ENCODE measurements at places on chromosomes 7 and 10.

DNA sequence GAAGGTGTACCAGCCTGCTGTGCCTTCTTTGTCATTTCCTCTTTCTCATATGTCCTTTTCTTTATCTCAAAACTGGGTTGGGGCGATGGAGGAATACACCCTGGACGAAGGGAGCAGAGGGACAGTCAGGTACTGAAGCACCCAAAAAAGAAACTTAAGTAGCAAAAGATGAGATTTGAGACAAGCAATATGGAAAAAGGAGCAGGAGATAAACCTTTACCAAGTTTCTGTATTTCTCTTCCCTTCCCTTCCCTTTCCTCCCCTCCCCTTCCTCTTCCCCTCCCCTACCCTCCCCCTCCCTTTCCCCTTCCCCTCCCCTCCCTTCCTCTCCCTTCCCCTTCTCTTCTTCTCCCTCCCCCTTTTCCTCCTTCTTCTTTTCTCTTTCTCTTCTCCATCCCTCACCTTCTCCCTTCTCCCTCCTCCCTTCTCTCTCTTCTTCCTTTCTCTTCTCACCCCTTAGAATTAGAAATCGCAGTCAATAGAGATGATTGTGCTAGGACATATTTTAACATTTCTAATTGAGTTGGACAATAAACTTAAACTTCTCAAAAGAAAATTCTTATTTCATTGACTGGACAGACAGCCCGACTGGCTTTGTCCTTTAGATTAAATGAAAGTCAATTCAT, 114.7 kb upstream of the PLXDC2 start:
- no peak for DNase-seq

DNA sequence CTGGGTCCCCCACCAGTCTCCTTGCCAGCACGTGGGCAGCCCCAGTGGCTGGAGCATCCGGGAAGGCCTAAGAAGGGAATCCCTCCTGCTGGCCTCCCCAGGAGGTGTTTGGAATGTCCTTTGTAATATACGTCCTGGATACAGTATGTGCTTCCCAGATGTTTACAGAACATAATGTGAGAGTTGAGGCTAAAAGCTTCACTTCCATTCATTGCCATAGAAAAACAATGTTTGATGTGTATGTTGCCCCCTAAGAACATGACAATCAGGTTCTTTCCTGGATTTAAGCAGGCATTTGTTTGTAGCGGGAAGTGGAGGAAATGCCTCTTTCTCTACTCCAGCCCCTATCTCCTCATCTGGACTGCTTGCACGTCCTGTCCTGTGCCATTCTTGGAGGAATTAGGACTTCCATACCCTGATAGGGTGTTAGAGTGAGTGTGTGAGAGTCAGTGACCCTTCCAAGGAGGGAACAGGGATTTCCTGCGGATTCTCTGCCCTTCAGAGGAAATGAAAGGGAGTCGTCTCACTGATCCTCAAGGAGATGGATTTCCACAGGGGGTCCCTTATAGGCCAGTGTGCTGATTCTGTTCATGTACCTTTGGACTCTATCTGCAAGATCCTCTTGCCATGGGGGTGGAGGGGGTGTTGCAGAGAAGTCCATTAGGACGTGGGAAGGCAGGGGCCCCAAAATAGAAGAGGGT, 1.2 kb downstream of the IGFBP1 start:
- no peak for DNase-seq

GRCh38 chr7:3748389-3748788, 447.3 kb downstream of the SDK1 start:
- DNase-seq = no peak

- DNase-seq = no peak
Observed at GRCh38 chr7:44472843-44473242, 17.6 kb downstream of the NUDCD3 start.

DNA sequence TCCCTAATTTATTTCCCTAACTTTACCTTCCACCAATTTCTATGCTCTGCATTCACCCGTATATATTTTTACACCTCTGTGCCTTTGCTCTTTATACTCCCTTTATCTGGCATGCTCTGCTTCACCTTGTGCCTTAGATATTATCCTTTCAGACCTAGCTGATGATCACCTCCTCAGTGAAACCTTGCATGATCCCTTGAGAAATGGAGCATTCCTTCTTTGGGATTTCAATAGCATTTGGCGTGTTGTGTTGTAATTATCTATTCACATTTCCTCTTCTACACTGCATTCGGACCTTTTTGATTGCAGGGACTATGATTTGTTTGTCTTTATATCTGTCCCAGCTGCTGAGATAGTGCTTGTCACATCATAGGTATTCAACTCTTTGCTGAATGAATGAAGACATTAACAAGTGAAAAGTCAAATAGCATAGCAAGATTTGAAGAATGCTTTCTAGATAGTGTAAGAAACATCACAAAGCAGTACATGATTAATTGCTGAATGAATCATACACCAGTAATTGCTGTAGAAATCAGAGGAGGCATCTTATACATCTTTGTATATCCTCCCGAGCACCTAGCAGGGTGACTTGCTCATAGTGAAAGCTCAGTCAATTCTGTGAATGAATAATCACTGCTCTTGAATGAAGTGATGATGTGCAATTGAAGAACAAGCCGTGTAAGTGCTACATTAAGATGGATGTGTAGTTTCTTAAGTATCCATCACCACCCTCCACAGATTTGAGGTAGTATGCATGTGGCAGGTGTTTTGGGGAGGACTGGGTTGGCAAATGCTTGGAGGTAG, 2.0 kb upstream of the TM9SF3 start:
- DNase-seq = no peak

- DNase-seq = no peak
Observed at GRCh38 chr7:124246262-124246863, 213.5 kb upstream of the TMEM229A start.

GRCh38 chr10:16146993-16147392, 286.7 kb upstream of the MINDY3 start:
- no peak for DNase-seq

DNA sequence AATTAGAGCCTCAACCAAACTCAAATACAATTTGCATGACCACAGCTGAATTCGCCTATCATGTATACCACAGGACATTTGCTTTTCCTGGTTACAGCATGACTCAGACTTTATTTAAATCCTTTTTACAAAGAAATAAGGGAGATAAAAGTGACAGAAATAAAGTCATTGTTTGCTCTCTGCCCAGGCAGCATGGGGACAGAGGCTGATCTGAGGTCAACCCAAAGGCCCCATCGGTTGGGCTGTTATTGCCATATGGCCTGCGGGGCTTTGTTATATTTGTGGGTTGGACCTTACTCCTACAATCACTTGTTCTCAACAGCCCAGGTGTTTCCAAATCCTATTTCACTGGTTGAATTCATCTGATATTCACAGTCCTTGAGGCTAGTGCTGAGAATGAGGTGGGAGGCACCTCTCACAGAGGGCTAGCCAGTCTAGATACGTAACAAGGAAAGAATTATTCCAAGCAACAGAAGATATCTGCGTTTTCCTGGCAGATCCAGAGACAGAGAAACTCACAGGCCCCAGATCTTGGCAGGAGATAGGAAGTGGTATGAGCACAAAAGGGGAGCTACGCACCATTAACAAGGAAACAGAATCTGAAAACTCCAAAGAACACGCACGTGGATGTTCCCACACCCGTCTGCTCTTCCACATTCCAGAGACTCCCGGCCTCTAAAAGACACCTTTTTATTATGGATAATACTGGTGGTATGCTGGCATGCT, 117.3 kb downstream of the HIPK2 start:
- DNase-seq = no peak

GRCh38 chr7:110204527-110204926, 886.4 kb upstream of the LRRN3 start:
- DNase-seq = no peak
